Effector CD4-positive, alpha-beta T cell (primary cell): ENCODE measurements at places on chromosomes 16 and 17.

- no peak for DNase-seq
Observed at GRCh38 chr17:10751563-10751962, 21.7 kb upstream of the TMEM220 start.

DNA sequence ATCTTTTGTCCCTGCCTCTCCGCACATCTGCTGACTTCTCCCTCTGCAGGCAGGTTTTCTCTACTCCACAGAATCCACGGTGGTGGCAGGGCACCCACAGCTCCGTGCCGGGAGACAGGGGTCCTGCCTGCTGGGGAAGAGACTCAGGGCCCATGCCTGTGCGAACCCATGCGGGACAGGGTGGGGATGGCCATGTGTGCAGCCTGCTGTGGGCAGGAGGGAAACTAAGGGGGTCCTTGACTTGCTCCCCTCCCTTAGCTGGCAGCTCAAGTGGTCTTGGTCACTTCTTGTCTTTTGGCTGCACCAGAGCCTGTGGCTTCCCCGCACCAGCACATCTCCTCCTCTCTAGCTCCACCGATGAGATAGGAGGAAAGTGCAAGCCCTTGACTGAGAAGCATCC lies 69.8 kb downstream of the SLC5A11 start:
- DNase-seq: no peak

GRCh38 chr16:84735849-84736586 lies 36.2 kb downstream of the USP10 start:
- DNase-seq: no peak

DNA sequence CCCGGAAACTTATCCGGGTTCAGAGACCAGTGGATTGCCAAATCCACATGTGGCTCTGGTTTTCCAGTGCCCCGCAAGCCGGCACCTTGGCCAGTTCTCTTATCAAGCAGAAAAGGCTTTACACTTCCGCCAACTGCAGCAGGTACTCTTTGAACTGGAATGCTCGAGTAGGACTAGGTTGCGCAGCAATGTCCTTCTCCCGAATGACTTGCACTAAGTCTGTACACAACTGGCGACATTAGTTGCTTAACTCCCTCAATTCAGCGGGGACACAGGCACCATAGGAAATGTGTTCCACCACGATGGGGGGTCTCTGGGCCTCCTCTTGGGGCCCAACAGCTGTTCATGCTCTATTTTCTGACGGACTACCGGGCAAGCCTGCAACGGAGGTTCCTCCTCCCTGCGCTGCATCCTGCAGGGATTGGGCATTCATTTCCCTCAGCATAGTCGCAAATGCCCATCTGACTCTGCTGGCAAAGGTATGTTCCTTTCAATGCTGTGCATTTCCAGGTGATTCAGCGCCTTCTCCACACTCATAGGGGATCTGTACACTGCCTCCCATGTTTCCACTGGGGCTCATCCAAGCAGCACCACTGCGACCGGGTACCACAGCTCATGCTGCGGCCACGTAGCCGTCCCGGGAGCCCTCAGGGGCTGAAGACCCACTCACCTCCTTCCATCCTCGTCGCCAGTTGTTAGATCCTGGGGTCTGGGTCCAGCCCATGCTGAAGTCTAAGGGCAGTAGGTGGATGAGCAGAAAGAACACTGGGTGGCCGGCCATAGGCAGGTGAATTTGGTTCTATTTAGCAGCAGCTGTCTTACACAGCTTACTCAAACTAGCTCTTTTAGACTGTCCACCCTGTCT lies 34.2 kb upstream of the APPBP2 start:
- DNase-seq: no peak

GRCh38 chr17:79862771-79863440 lies 23.7 kb upstream of the CBX4 start:
- no peak for DNase-seq

DNA sequence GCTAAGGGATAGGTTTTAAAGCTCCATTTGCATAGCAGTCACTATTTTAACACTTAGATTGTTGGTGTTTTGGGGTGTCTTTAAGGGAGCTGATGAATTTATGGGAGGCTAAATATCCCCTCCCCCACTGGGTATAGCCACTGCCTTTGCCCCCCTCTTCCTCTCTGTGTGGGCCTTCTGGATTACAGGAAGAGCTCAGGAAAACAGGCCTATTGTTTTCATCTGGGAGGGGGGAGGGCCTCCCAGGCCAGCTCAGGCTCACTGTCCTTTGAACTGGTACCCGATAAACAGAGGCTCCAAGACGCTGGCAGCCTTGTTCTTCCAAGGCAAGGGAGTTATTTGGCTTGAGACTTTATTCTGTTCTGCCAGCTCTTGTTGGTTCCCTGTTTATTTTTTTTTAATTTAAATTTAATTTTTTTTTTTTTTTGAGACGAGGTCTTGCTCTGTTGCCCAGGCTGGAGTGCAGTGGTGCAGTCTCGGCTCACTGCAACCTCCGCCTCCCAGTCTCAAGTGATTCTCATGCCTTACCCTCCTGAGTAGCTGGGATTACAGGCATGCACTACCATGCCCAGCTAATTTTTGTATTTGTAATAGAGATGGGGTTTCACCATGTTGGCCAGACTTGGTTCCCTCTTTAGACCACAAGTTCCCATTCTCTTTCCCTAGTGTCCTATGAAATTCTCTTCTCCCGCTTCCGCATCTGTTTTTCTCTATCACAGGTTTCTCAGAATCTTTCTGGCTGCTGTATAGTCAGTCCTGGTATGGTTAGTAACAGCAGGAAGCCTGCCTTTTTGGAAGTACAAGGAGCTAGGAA lies 25.1 kb downstream of the MINK1 start:
- DNase-seq: no peak

DNA sequence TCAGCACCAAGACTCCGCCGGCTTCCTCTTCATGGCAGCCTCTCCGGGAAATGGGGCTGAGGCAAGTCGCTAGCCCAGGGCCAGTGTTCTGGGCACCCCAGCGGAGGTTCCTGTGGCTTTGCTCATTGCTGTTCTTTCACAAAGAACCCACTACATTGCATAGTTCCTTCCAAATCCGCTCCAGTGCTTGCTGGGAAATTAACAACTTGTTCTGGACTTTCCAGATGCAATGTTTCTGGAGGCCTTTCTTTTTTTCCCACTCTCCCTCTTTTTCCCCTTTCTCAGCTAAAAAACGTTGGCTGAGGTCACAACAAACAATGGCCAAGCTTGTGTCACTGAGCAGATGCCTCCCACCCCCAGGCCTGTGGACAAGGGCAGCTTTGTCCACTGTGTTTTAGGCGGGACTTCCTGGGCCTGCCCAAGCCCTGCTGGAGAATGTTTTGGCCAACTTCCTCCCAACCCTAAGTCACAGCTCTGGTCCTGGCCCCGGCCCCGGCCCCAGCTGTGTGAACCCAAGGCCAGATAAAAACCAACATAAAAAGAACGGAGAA lies 131.5 kb upstream of the RCVRN start:
- no peak for DNase-seq

DNA sequence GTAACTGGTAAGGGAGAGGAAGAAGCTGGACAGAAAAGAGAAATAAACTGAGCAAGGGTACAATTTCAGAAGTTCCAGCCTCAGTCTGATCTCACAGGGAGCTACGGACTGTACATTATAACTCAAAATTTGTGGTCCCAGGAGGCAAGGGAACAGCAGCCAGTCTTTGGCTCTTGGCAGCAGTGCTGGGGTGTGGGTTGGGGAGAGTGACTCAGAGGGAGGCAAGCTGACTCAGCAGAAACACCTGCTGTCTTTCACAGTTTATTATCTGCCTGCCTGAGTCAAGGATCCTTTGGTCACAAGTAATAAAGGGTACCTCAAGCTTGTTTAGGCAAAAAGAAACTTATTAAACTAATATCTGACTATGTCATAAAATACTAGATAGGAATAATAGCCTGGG lies 73.5 kb upstream of the KIF2B start:
- DNase-seq: no peak

GRCh38 chr17:20096430-20096829 lies 87.3 kb downstream of the SPECC1 start:
- DNase-seq: no peak

DNA sequence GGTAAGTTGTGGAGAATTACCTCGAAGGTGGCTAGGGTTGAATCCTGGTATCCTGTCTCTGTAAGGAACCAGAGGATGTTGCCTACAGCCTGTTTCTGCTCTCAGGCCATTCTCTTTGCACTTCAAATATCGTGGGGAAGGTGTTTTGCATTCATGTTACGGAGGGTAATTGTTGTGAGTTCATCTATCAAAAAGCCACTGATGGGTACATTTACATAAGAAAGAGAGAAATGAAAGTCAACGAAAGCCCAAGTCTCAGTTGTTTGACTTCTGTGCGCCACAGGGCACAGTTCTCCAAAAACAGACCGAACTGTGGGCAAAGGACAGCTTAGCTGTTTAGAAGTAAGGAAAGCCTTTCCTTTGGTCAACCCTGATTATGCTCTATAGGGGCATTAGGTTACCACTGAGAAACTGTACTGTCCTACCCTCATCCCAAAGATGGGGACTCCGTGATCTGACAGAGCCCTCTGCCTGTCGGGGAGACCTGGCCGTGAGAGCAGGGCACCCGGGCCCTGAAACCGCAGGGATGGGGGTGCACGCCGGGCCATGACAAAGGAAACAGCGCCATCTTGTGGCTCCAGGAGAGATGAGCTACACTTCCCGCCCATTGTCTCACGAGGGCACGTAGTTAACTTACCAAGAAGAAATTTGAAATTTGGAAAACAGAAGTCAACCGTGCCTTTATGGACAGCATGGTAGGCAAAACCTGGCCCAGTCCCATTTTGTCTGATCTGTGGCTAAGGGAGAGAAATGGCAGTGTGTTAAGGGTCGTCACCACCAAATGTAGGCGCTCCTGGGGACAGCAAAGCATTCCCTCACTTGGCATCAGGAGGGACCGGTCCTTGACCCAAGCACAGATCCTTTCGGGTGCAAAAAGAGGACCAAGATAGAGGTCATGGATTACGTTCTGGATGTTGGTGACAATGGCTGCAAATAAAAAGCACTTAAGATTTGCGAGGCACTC lies 74.5 kb upstream of the DYNLRB2 start:
- DNase-seq: peak; percentile 36

DNA sequence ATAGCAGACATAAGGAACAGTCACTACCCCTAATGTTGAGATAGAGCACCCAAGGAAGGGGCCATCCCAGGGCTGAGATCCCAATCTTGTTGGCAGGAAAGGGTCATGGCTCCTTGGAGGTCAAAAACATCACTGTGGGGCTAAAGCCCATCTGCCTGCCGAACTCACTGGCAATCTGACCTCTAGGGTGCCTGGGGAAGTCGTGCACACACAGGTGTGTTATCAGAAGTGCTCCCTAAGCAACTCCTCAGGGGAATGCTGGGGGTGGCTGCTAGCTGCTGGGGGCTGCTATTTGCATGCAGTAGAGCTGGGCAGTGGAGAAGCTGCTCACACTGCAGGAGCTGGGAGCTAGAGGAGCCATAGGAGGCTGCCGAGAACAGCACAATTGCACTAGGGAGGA lies 47.5 kb upstream of the PHOSPHO1 start:
- no peak for DNase-seq

GRCh38 chr17:50621574-50622031 lies 13.1 kb upstream of the ABCC3 start:
- no peak for DNase-seq

DNA sequence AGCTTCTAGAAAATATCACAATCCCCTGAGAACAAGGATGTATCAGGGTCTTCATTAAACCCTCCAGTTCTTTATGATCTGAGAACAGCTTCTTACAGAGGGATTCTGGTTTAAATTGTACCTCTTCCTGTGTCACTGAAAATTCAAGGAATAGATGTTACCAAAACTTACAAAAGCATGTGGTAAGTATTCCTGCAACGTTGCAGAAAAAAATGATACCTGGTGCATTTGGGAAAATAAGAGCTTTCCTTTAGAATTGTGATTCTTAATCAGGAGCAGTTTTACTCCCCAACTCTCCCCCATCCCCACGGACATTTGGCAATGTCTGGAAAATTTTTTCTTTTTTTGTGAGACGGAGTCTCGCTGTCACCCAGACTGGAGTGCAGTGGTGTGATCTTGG lies 7.3 kb downstream of the SLFN14 start:
- no peak for DNase-seq

- no peak for DNase-seq
Observed at GRCh38 chr17:52147872-52148271, 10.6 kb downstream of the CA10 start.

DNA sequence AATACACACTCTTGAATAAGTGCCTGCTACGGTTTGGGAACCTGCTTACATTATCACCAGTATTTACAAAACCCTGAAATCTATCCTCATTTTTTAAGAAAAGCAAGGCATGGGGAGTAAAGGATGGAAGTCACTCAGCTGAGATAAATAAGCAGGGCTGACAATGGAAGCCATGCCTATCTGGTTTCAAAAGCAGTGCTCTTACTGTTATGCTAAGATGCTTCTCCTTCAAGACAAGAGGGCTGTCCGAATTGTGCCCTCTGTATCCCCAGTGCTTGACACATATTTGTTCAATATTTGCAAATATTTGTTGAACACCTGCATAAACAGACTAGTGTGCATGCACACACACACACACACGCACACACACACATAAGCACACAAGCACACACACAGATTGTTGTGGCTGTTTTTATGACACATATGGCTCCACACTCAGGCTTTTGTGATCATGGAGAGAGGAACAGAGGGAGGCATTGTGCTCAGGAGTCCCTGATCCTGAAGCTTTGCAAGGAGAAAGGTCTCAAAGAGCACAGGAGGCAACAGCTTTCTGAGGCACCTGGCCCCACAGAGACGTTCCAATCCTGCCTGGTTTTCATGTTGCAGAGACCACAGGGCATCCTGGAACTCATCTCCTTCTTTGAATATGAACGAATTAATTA lies 401.6 kb upstream of the CDH11 start:
- DNase-seq: no peak

DNA sequence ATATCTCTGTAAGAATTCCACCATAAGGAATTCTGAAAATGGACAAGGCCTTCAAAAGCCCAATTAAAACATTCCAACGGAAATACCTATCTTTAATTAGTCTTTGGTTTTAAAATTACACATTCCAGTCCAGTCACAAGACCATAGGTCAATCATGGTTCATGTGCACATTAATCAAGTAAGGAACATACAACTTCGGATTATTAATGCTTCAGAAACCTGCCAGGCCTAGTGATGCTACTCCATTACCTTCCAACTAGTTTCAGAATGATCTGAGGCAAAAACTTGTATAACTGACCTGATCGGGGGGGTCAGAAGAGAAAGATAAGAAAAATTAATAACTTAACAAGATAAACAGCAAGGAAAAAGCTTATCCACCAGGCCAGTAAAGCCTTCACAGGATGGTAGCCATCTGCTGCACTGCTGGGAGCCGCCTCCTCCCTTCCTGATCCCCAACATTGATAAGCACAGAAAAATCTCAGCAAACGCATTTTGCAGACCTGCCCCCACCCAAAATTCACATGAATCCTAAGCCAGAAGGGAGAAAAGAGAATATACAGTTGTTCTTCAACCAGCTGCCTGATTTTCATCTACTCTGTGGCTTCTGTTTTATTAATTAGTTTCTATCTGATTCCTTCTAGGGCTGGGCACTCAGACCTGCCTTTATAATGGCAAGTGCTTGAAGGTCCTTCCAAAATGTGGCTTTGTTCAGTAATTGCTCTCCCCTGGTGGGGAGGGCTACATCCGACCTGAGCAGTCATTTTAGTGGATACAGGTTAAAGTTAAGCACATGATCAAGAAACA lies 6.0 kb downstream of the SDR42E1 start:
- DNase-seq: no peak

GRCh38 chr16:87226926-87227295 lies 90.3 kb downstream of the C16orf95 start:
- no peak for DNase-seq

GRCh38 chr17:78268951-78269905 lies 37.8 kb downstream of the TMEM235 start:
- no peak for DNase-seq
